NCI-H1436 treated with DMSO at 0.1 percent for 48 hours (cell line): ENCODE measurements at places on chromosomes 1 and 21.

- DNase-seq = no peak
Observed at GRCh38 chr1:12184008-12184681, 17.4 kb downstream of the TNFRSF1B start.

- no peak for DNase-seq
Observed at GRCh38 chr1:55138823-55139222, 76.3 kb downstream of the USP24 start.

- DNase-seq = no peak
Observed at GRCh38 chr1:210937846-210938245, 196.1 kb downstream of the KCNH1 start.

GRCh38 chr1:48115835-48116234, 106.7 kb upstream of the SLC5A9 start:
- DNase-seq = no peak

GRCh38 chr21:44763050-44763378, 38.6 kb downstream of the UBE2G2 start:
- no peak for DNase-seq

DNA sequence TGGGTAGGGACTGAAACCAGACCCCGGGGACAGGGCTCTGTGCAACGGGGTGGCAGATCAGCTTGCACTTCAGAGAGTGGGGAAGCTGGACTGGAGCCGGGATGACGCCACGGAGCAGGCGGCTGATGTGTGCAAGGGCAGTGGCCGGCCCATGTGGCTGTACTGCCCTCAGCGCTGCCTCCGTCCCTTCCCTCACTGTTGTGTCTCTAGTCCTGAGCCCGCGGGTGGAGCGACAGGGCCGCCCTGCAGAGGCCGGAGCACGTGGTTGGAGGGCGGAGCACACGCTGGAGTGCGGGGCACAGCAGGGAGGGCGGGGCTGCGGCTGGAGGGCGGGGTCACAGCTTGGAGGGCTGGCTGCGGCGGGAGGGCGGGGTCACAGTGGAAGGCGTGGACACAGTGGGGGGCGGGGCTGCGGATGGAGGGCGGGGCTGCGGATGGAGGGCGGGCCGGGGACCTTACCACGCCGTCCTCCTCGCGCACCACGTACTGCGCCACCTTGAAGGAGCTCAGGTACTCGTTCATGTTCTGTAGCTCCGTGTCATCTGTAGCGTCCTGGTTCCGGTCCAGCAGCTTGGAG, 52.4 kb downstream of the CHD5 start:
- no peak for DNase-seq

GRCh38 chr1:15610167-15610566, 7.1 kb upstream of the DDI2 start:
- DNase-seq = no peak

- DNase-seq = no peak
Observed at GRCh38 chr1:101025283-101025656, 314 bp downstream of the DPH5 start.

GRCh38 chr1:60035921-60036320, 37.6 kb downstream of the C1orf87 start:
- DNase-seq = no peak

DNA sequence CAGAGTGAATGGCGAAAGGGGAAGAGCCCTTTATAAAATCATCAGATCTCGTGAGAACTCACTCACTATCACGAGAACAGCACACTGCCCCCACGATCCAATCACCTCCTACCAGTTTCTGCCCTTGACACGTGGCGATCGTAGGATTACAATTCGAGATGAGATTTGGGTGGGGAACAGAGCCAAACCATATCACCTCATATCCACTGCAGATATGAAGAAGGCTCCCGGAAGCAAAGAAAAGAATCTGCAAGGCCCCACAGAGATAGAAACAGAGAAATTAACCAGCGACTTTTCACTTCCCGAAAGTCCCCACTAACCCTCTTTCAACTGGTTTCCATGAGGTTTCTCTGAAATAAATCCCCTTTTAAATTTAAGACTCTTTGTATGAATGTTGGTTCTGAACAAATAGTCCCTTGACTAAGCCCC, 86.2 kb upstream of the IRF2BP2 start:
- DNase-seq = no peak

DNA sequence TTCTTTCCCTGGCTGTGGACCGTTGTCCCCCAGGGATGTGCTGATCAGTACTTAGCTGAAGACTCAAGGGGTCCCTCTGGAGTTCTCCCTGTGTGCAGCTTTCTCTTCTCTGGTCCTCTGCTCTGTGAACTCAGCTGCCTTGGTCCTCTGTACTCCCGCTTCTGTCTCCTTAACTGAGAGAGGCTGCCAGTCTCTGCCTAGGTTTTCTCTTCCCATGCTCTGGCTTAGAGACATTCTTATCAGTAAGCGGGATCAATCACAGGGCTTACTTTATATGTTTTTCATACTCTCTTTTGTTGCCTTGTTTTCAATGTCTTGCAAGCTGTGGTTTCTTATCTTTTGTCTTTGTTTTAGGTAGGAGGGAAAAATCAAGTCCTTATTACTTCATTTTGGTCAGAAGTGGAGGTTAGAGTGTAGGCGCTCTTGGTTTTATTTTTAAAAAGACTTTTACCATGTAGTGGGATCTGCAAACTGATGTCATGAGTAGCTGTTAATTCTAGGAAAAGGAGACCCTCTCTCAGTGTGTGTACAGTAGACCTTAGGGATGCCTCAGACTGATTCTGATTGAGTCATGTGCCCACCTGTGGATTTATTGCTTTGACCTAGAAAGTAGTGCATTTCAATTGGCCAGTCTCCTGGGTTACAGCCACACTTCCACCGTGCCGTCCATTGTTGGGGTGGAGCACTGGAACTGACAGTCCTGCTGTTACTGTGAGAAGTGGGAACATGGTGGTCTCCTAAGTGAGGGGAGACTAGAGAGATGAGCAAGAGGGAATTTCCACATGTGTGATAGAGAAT, 46.6 kb downstream of the TTC3 start:
- peak; percentile 1 for DNase-seq

DNA sequence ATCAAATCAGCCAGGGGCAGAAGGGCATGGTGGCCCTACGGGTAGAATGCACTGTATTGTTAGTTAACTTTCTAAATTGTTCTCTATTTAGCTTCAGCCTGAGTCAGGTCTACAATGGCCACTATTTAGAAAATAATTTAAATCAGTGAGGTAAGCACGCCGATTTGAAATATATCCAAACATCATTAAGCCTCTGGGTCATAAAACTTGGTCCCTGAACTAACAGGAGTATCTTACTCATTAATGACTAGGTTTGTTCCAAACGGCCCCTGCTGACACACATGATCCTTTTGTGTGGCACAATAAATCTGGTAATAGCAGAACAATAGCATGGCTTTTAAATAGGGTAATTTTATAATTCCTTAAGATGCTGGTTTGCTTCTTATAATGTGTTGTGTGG, 48.4 kb downstream of the STX6 start:
- DNase-seq = no peak

DNA sequence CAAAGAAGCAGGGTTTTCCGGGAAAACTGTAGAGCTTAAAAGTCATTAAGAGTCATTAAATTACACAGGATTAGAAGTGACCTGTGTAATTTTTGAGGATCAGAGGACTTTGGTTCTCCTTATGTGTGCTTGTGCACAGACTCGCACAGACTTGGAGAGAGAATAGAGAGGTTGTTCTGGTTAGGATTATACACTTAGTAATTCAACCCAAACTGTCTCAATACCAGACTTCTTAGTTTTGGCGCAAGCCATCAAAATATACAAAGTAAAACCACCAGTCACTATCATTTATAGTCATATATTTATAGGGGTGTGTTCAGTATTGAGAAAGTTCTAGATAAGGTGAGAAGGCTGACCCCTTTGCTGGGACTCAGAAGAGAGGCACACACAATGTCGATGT, 112.3 kb downstream of the HLX start:
- no peak for DNase-seq

GRCh38 chr1:182723200-182723599, 38.8 kb upstream of the RGS8 start:
- DNase-seq = no peak

GRCh38 chr1:117392771-117393170, 25.5 kb downstream of the MAN1A2 start:
- no peak for DNase-seq

DNA sequence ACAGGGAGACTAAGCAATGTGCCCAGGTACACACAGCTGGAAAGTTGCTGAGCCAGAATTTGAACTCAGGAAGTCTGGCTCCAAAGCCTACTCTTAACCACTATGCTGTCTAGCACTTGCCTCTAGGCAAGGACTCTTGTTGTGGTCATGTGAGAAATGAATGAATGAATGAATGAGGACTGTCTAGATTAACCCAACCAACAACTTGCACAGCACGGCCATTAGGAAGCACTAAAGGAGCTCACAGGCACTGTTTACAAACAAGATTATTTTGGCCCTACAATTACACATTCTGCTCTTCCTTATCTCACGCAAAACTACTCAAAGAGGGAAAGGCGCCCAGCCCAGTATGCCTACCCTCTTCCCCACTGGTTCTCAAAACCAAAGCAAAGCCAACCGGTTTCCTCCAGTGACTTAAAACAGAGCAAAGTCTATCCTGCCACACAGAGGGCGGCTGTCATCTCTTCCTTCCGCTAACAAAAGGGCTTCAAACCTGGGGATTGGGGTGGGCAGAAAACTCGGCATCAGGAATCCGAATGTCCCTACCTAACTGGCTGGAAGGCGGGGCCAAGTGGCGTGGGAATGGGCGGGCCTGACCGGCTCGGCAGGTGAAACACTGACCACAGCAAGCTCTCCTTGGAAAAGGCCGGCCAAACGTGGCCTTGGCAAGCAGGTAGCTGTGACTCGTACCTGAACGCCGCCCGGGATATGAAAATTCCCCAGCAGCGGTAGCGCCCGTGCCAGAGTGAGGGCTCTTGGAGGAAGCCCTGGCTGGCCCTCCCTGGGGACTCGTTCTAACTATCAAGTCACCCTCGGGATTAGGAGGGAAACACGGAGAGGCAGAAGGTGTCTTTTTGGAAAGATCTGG, 948 bp downstream of the STK40 start:
- no peak for DNase-seq

- no peak for DNase-seq
Observed at GRCh38 chr1:183655562-183656075, 2.5 kb upstream of the APOBEC4 start.

DNA sequence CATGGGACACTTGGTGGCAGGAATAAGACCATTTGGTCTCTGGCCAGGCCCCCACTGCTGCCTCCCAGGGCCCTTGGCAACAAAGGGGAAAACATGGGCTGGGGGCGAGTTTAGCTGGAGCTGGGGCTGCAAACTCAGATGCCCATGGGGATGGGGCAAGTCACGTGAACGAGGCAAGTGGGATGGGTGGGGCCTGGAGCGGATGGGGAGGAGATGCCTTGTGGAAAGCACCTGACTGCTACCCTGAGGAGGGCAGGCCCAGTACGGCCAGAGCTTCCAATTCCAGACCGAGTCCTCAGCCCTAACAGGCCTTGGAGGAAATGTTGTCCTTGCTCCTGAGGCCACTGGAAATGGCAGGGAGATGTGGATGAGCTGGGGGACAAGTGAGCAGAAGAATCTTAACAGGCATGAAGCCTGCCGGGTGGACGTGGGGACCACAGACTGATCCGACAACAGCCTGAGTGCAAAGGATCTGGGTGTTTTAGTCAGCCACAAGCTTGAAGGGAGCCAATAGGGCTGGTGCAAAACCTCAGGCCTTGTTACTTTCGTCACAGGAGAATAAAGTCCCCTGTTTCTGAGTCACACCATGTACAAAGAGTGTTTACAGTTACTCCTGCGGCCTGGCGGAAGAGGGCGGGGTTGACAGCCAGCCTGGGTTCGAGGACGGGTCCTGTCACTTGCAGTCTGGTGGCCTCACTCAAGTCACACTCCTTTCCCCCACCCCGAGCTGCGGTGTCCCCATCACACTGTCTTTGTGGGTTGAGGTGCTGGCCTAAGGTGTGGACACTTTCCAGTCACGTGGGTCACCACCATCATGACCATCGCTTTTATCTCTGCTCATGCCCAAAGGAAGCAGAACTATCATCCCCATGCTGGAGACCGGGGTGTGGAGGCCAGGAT, 19.1 kb downstream of the RUNX3 start:
- DNase-seq = no peak

- no peak for DNase-seq
Observed at GRCh38 chr21:38503583-38503982, 5.3 kb upstream of the ERG start.

DNA sequence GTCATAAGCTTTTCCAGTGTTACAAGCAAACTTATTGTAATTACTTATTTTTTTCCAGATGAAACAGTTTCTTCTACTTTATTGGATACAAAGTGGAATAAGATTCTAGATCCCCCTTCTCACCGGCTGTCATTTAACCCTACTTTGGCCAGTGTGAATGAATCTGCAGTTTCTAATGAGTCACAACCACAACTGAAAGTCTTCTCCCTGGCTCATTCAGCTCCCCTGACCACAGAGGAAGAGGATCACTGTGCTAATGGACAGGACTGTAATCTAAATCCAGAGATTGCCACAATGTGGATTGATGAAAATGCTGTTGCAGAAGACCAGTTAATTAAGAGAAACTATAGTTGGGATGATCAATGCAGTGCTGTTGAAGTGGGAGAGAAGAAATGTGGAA, 95.5 kb downstream of the ZFYVE9 start:
- DNase-seq = no peak

DNA sequence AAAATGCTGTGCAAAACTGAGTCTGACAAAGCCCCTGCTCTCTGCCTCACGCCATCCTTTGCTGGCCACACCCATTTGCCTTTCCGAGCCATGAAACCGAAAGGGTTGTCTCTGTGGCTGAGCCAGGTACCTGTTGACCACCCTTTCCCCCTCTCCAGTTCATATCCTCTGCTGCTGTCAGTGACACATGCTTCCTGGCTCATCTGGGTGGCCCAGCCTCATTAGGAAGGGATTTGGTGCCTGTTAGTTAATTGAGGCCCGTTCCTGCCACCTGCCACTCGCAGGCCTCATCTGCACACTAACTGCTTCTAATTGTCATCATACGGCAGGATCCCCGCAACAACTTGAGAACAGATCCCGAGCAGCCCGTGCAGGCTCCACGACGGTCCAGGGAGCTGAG, 79.2 kb downstream of the OLIG1 start:
- DNase-seq = no peak
